ENCODE measurements at places on chromosomes 2 and 18. TPM values are rescaled to one million over a fixed set of nuclear protein-coding genes. Genes with fewer than 3 reads are reported as not detected.

The STK25 gene
- total RNA-seq, result 79.5 TPM

DNA sequence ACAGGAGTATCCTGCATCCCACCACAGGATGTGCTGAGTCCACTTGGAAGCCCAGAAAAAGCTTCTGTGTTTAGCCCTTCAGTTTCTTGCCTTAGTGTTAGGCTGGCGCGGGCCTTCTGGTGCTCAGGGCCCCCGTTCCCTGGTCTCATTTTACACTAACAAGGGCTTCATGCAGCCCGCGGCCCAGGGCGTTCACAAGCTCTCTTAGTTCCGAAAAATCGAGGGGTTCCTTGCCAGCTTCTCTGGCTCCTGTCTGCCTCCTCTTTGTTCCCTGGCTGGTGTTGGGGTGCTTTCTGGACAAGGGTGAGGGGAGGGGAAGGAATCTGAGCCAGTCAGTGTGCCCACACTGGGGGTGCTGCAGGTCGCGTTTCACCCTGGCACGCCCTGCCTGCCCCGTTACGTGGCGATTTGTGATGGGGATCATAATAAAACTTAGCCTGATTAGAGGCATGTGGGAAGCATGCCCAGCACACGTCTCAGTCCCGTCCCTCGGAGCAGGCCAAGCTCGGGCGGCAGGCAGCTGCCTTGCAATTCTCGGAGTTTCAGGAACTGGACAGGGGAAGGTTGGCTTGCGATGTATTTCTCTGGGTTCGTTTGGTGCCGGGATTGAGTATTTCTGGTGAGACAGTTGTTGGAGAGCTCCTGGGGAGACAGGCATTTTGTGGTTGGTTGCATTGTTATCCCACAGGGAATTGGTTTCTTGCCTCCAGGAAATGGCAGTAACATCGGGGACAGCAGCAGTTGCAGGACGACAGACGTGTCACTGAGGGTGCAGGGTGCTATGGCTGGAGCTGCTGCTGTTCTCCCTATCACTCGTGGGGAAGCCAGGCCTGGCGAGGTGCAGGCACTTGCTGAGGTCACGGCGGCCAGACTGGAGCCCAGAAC is 22.9 kb downstream of the SH3BP4 start:
- DNase-seq, result no peak
- H3K27me3 ChIP-seq, result no peaks in the 10 kb centered on the region
- H3K27ac ChIP-seq, result no peak overlapping the region
- H3K4me3 ChIP-seq, result no peak overlapping the region
- no peaks in the 10 kb centered on the region for H3K36me3 ChIP-seq

GRCh38 chr2:22487541-22487940 is 897.4 kb upstream of the KLHL29 start:
- no peaks in the 10 kb centered on the region for H3K4me1 ChIP-seq
- no peak overlapping the region for H3K27ac ChIP-seq
- no peaks in the 10 kb centered on the region for H3K36me3 ChIP-seq
- no peak overlapping the region for H3K4me3 ChIP-seq

GRCh38 chr2:230360028-230360427 is 33.0 kb downstream of the SP140L start:
- no peak overlapping the region for H3K4me3 ChIP-seq
- DNase-seq, result no peak
- H3K27ac ChIP-seq, result no peak overlapping the region
- H3K27me3 ChIP-seq, result no peaks in the 10 kb centered on the region

DNA sequence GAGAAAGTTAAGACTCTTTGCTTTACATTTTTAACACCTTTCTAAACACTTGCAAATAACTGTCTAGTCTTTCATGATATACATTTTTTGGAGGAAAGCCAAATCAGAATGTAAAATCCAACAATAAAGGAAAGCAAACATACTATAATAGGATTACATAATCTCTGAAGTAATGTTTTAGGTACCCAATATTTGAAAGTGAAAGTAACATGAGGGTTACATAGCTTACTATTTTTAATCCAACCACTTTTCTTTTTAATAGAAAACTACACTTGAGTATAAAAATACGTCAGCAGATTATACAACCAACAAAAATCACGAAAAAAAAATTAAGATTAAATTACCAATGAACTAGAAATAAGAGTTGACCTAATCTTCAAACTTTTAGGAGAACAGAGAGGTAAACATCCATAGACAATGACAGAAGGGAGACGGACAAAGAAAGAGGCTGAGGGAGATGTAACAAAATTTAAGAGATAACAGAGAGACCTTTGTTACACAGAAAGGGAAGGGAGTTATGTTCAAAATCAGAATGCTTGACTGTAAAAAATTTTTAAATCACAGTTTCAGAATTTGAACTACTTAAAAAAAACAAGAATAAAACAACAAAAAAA is 150.0 kb downstream of the IKZF2 start:
- H3K36me3 ChIP-seq, result no peaks in the 10 kb centered on the region
- H3K4me1 ChIP-seq, result no peaks in the 10 kb centered on the region
- H3K4me3 ChIP-seq, result no peak overlapping the region
- no peak for DNase-seq
- no peak overlapping the region for H3K27ac ChIP-seq
- no peaks in the 10 kb centered on the region for H3K27me3 ChIP-seq

The PLCL1 gene
- total RNA-seq, result not detected

DNA sequence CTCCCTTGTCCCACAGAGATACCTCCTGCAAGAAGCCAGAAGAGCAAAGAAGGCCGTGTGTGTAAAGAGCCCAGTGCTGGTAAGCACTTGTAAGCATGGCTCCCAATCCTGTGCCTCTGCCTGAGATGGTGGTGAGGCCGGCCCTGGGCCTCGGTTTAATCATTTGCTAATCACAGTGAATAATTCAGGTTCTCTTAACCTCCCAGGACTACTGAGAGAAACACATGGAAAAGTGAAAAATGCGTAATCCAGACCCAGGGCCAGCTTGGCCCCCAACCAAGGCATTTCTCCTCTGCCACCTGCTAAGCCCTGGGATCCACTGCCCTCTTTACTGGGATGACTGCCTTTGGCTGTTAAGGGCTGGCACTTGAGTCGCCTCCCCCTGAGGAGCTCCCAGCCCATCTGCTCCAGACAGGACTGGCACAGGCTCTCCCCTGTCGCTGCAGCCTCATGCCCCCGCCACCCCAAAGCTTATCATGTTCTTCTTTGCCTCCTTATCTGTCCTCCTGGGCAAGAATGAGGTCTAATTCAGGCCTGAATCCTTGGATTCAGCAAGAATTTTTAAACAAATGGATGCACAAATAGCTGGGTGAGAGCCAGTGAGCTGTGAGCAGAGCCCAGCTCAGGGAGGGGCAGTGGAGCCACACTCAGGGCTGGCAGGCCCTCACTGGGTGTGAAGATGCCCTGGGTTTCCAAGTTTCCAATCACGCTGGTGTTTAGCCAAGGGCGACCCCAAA is 193.9 kb upstream of the HS6ST1 start:
- H3K27ac ChIP-seq, result no peak overlapping the region
- peaks cover 16% of the 10 kb centered on the region for H3K4me1 ChIP-seq
- H3K4me3 ChIP-seq, result no peak overlapping the region
- H3K27me3 ChIP-seq, result no peaks in the 10 kb centered on the region
- DNase-seq, result no peak

- no peak overlapping the region for H3K4me3 ChIP-seq
- DNase-seq, result no peak
- H3K4me1 ChIP-seq, result no peaks in the 10 kb centered on the region
- no peaks in the 10 kb centered on the region for H3K36me3 ChIP-seq
- H3K27ac ChIP-seq, result no peak overlapping the region
Measured at GRCh38 chr2:169119123-169119760, 49.9 kb downstream of the DHRS9 start.

DNA sequence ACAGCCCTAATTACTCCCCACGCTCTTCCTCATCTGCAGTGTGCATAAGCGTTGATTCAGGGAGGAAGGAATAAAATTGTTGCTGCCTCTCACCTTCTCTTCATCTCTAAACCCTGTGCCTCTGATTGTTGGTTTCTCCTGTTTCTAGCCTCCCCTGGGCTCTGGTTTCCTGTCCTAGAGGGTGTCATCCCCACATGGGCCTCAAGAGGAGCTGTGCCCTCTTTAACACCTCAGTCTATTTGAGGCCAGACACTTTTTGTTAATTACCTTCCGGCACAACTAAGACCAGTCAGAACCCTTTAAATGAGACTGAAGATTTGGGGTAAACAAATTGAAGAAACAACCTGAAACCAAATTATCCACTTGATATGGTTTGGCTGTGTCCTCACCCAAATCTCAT is 9.7 kb downstream of the CTAGE1 start:
- no peaks in the 10 kb centered on the region for H3K27me3 ChIP-seq
- H3K27ac ChIP-seq, result no peak overlapping the region
- no peak overlapping the region for H3K4me3 ChIP-seq
- H3K4me1 ChIP-seq, result no peaks in the 10 kb centered on the region
- peak; percentile 62 for DNase-seq

GRCh38 chr2:237026981-237027711 is 58.5 kb upstream of the COPS8 start:
- peak; percentile 76 for DNase-seq
- H3K4me3 ChIP-seq, result no peak overlapping the region
- no peak overlapping the region for H3K27ac ChIP-seq
- no peaks in the 10 kb centered on the region for H3K27me3 ChIP-seq
- no peaks in the 10 kb centered on the region for H3K36me3 ChIP-seq

DNA sequence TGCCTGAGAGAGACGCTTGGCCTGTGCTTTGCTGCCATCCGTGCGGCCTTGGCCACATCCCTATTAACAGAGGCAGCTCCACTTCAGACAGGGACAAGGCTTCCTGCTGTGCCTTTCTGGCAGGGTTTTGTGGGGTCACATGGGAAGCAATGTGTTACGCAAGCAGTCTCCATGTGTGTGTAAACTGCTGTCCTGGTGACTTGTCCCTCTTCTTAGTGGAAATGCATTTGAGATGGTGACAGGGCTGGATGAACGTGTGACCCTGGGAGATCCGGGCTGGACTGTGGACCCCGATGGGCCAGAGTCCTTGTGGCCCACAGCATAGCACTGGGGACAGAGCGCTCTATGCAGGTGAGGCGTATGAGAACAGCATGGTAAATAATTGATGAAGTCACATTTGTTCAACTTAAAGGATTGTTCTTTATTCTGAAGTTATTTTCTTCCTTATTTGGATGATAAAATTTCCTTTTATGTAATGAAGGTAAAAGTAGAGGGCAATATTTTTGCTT is 23.2 kb downstream of the ASB1 start:
- no peak for DNase-seq
- no peaks in the 10 kb centered on the region for H3K4me1 ChIP-seq

DNA sequence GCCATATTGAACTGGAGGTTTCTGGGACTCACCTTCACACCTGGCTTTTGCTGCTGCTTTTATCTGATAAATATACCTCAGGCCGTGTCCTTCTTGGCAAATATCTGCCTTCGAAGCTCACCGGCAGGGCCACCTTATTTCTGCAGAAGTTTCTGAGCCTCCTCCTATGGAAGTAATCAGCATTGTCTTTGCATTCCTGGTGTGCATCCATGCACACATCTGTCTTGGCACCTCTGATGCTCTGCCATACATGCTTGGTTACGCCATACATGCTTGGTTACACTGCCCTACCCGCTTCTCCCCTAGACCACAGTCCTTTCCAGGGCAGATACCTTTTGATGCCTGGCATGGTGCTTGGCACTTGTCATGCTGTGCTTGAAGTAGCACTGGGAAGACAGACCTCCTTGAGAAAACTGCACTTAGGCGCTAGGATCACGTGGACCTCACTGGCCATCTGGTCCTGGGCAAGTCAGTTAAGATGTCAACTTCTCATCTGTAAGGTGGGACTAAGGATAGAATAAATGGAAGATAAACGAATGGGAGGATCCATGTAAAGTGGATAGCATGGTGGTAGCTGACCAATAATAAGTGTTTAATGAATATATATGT is 66.8 kb downstream of the ZNF236 start:
- no peaks in the 10 kb centered on the region for H3K4me1 ChIP-seq
- no peaks in the 10 kb centered on the region for H3K27me3 ChIP-seq
- H3K36me3 ChIP-seq, result peaks cover 49% of the 10 kb centered on the region
- H3K4me3 ChIP-seq, result no peak overlapping the region

DNA sequence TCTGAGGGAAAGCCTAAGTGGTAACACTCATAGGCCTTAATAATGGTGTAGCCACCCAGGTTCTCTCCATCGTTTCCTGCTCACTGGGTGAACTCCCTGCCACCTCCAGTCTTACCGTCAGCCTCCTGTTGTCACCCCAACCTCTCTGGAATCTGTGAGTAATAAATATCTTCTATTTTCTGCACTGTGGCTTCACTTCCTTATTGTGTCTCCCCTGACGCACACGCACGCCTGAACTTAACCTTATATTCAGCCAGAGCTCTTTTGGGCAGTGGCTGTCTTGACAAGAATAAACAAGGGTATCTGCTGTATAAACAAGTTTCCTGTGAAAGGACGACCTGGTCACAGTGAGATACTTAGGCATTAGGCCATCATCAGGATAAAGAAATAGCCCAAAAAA is 467.2 kb downstream of the SPAG16 start:
- H3K27ac ChIP-seq, result no peak overlapping the region
- no peak for DNase-seq
- no peak overlapping the region for H3K4me3 ChIP-seq
- no peaks in the 10 kb centered on the region for H3K36me3 ChIP-seq
- H3K27me3 ChIP-seq, result no peaks in the 10 kb centered on the region

The TRABD2A gene
- 2.4 TPM for total RNA-seq

The RNF144A gene
- total RNA-seq, result 0.07 TPM

Data from Karpas-422 (cell line).